ENCODE measurements at places on chromosomes 1 and 21.

DNA sequence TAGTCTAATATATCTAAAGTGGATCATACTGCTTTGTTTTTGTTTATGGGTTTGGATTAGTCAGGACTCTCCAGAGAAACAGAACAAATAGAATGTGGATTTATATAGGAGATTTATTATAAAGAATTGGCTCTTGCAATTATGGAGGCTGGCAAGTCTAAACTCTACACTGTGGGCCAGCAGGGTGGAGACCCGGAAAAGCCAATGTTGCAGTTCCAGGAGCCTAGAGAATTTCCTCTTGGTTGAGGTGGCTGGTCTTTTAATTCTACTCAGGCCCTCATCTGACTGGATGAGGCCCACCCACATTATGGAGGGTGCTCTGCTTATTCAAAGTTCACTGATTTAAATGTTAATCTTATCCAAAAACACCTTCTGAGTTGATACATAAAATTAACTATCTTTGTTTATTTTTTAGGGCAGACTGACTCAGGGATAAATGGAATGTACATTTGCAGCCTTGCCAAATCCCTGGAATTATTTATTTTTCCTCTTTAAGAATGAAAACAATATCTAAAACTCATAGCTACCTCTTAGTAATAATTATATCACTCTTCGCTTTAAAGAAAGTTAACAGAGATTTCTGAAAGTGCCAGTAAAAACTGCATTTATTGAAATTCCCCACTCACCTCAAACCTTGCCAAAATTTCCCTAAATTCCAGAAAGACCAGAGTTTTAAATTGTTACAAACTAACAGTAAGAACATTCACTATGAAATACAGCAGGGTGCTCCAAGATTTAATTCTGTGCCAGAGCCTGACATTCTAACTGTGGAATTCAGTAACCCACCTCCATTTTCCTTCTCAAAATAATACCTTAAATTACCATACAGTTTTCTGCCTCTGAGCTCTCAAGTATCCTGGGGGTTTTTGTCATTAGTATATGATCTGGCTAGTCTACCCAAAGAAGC is 36.6 kb upstream of the SSX2IP start:
- DNase-seq: no peak

DNA sequence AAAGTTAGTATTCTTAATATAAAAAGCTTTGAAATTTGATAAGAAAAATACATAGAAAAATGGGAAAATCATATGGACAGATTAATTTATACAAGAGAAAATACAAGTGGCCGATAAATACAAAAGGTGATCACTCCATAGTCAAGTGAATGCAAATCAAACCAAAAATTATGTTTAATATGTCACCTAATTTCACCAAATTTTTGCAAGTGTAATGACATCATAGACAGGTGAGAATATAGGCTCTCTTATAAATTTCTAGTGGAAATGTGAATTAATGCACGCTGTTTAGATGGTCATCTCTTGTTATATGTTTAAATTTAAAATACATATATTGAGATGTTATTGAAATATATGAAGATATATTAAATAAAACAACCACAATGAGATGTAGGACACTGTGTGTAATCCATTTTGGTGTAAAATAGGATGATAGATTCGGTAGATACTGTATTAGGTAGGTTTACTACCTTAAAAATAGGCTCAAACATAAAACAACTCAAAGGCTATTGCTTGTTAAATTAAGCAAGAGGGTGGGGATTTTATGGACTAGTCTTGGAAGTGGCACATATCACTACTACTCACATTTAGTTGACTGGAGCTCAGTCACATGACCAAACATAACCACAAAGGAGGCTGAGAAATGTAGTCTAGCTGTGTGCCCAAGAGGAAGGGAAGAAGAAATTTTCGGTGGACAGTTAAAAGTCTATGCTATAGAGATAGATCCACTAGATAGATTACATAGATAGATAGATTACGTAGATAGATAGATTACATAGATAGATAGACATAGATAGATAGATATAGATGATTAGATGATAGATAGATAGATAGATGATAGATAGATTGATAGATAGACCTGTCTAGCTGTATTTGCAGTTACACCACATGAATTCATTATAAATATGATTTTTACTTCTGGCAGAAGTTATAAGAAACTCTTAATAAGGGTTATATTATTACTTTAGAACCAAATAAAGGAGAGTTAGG is 9.2 kb downstream of the INSL5 start:
- DNase-seq: no peak

DNA sequence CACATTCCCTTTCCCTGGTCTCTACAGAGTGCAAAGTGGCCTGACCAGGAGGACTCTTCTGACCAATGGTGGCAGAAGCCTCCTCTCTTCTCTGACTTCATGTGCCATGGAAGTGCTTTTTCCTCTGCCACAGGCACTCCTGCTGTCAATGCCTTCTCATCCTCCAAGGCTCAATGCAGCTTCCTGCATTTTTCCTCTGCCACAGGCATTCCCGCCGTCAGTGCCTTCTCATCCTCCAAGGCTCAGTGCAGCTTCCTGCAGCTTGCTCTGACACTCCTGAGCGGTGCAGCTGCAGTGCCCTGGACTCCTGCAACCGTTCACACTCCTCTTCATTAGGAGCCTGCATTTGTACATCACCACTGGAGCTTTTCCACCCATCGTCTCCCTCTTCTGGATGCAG is 4.7 kb upstream of the ADARB1 start:
- no peak for DNase-seq

- DNase-seq: no peak
Observed at GRCh38 chr1:67261680-67262079, 46.0 kb upstream of the IL12RB2 start.

DNA sequence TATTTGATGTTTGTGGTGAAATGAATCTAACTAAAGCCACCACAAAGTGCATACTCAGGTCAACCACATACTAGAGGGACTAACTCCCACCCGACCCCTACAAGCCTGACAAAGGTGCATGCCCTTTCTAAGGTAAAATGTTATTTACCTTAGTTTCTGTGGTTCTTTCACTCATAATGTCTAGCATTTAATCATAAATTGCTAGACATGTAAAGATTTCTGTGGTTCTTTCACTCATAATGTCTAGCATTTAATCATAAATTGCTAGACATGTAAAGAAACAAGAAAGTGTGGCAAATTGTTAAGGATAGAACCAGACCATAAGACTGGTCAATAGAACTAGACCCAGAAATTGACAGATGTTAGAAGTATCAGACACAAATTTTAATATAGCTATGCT is 193.0 kb upstream of the PBX1 start:
- DNase-seq: no peak

DNA sequence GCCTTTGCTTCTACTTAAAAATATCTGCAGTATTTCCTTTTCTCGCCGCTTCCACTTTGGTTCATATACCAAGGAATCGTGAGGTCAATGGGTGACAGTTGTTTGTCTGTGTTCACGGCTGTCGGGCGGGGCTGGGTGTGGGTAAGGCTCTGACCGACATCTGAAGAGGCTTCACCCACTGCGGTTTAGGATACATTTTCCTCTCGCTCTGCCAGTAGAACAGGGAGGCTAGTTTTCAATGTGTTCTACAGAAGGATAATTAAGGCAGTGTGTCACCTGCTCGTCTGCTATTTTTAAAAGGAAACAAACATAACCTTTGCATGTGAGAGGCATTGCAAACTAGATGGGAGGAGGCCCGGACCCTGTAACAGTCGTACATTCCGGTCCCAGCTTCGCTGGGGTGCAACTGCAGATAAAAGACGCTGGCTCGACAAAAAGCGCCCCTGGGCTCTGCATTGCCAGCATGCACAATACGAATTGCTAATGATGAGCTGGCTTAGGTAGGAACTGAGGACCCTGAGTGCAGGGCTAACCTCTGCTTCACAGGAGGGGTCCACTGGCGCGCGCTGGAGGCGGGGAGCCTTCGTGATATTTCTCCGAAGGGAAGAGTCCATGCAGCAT is 8.5 kb upstream of the ERG start:
- DNase-seq: no peak

GRCh38 chr1:8712413-8713231 is 104.8 kb downstream of the RERE start:
- DNase-seq: no peak
